ENCODE measurements at places on chromosomes 7 and 10.

GRCh38 chr7:2120841-2121830, 111.6 kb downstream of the MAD1L1 start:
- no peak overlapping the region for H3K4me3 ChIP-seq
- no peaks in the 10 kb centered on the region for H3K27me3 ChIP-seq
- H3K27ac ChIP-seq: peak overlapping the region; percentile 44

GRCh38 chr10:5297466-5297865, 67.3 kb upstream of the UCN3 start:
- no peaks in the 10 kb centered on the region for H3K36me3 ChIP-seq
- H3K4me3 ChIP-seq: no peak overlapping the region
- peaks cover 21% of the 10 kb centered on the region for H3K4me1 ChIP-seq

GRCh38 chr7:158582089-158582456, 5.5 kb downstream of the PTPRN2 start:
- peaks cover 48% of the 10 kb centered on the region for H3K27me3 ChIP-seq
- no peaks in the 10 kb centered on the region for H3K36me3 ChIP-seq
- no peak overlapping the region for H3K27ac ChIP-seq
- peaks cover 2% of the 10 kb centered on the region for H3K4me1 ChIP-seq
- no peak for DNase-seq
- H3K4me3 ChIP-seq: no peak overlapping the region

DNA sequence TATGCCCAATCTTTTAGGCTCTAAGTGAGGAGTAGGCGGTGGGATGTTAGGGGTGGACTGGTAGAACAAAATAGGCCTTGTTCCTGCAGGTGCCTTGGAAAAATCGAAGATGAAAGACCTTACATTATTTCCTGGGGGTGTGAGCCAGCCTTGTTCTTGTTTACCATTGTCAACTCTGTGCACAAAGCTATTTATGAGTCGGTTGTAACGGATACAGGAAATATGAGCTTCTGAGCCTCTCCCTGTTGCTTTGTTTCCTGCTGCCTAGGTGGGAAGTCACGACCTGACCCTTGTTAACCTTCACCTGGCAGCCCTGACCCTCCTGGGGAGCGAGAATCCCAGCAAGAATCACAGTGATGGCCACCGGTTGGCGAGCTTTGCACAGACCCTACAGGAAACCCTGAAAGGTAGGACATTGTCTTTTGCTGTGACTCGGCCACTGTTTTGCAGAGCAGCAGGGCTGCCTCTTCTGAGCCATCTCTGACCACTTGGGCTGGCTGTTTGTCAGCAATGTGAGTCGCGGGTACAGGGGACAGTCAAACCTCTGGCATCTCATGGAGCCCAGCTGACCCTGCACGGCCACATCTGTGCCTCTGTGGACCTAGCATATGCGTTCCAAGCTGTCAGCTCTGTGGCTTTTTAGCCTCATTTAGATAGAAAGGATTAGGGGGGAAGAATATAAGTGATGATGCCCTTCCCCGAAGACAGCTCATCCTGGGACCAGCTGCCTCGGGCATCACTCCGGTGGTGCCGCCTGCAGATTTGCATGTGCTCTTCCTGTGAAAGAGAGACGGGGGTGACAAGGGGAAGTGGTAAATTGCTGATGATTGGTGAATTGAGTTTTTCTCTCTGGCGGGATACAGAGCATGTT, 102.1 kb upstream of the ANLN start:
- no peaks in the 10 kb centered on the region for H3K27me3 ChIP-seq
- no peaks in the 10 kb centered on the region for H3K36me3 ChIP-seq
- DNase-seq: no peak
- peak overlapping the region; percentile 96 for H3K27ac ChIP-seq
- peak overlapping the region; percentile 67 for H3K4me3 ChIP-seq
- H3K4me1 ChIP-seq: peaks cover 78% of the 10 kb centered on the region

GRCh38 chr10:32923134-32923533, 34.9 kb downstream of the ITGB1 start:
- DNase-seq: no peak
- no peaks in the 10 kb centered on the region for H3K27me3 ChIP-seq
- no peaks in the 10 kb centered on the region for H3K4me1 ChIP-seq
- H3K27ac ChIP-seq: no peak overlapping the region
- H3K4me3 ChIP-seq: no peak overlapping the region

DNA sequence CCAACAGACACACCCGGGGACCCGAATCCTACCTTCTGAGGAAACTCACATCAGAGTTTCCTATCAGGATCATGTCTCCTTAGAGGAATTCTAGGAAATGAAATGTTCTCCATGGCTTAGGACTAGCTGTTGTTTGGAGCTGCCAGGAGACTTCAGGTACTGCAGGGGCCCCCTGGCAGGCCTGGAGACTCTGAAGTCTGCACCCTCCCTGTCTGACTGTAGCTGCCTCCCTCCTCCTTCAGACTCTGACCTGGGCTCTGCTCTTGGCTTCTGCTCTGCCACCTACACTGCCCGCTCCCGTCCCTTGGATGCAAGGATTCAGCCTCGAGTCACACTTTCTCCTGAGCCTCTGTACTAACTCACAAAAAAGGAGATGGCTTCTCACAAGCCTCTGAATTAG, 232.8 kb downstream of the INHBA start:
- no peak overlapping the region for H3K4me3 ChIP-seq
- no peaks in the 10 kb centered on the region for H3K4me1 ChIP-seq
- no peak for DNase-seq
- no peaks in the 10 kb centered on the region for H3K36me3 ChIP-seq

GRCh38 chr10:105798328-105798889, 1157.3 kb downstream of the SORCS3 start:
- H3K27me3 ChIP-seq: no peaks in the 10 kb centered on the region
- no peak overlapping the region for H3K27ac ChIP-seq
- no peaks in the 10 kb centered on the region for H3K36me3 ChIP-seq

GRCh38 chr7:135729230-135729629, 1.2 kb upstream of the SLC13A4 start:
- DNase-seq: no peak
- H3K27me3 ChIP-seq: peaks cover 6% of the 10 kb centered on the region
- H3K4me3 ChIP-seq: no peak overlapping the region
- H3K4me1 ChIP-seq: no peaks in the 10 kb centered on the region
- no peaks in the 10 kb centered on the region for H3K36me3 ChIP-seq
- H3K27ac ChIP-seq: no peak overlapping the region

DNA sequence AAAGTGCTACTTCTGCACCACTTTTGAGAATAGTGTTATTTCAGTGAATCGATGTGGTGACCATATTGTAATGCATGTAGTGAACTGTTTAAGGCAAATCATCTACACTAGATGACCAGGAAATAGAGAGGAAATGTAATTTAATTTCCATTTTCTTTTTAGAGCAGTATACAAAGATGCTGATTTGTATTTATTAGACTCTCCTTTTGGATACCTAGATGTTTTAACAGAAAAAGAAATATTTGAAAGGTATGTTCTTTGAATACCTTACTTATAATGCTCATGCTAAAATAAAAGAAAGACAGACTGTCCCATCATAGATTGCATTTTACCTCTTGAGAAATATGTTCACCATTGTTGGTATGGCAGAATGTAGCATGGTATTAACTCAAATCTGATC, 110.4 kb downstream of the CFTR start:
- no peaks in the 10 kb centered on the region for H3K36me3 ChIP-seq
- no peaks in the 10 kb centered on the region for H3K27me3 ChIP-seq
- DNase-seq: no peak
- no peak overlapping the region for H3K4me3 ChIP-seq
- no peak overlapping the region for H3K27ac ChIP-seq
- H3K4me1 ChIP-seq: no peaks in the 10 kb centered on the region

- no peaks in the 10 kb centered on the region for H3K27me3 ChIP-seq
- no peak overlapping the region for H3K4me3 ChIP-seq
- H3K27ac ChIP-seq: no peak overlapping the region
- H3K4me1 ChIP-seq: no peaks in the 10 kb centered on the region
These were observed 66.1 kb downstream of the MCMBP start for GRCh38 chr10:119806334-119807130.

- H3K4me3 ChIP-seq: no peak overlapping the region
- H3K27ac ChIP-seq: no peak overlapping the region
- H3K27me3 ChIP-seq: no peaks in the 10 kb centered on the region
- peaks cover 9% of the 10 kb centered on the region for H3K4me1 ChIP-seq
These were observed 17.0 kb downstream of the TRA2A start for GRCh38 chr7:23514755-23515154.

DNA sequence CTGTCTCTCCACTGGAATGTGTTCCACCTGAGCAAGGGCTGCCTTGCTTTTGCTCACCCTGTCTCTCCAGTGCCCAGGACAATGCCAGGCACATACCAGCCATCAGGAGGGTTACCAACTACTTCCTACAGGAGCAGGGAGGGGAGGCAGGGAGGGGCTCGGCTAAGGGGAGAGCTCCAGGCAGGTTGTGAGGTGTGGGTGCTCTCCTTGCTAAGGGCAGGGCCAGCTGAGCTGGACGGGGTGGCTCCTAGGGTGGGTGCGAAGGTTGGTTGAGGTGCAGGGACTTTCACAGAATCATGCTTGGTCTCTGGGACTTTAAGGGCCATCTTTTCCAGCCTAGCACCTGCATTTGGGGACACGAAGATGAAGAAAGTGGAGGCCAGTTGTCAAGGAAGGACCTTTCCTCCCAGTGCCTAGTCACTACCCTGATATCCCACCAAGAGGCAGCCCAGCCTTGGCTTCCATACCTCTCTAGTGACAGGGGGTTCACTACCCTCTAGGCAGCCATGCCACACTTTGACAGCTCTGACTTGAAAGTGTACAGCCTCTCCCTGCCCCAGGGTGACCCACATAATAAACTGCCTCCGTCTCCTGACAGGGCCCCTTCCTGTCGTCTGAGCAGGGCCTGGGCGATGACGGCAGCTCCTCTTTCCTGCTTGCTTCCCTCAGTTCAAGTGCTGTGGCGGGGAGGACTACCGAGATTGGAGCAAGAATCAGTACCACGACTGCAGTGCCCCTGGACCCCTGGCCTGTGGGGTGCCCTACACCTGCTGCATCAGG, 46.5 kb downstream of the TSPAN15 start:
- H3K4me3 ChIP-seq: no peak overlapping the region
- no peak for DNase-seq
- no peaks in the 10 kb centered on the region for H3K27me3 ChIP-seq
- no peak overlapping the region for H3K27ac ChIP-seq

DNA sequence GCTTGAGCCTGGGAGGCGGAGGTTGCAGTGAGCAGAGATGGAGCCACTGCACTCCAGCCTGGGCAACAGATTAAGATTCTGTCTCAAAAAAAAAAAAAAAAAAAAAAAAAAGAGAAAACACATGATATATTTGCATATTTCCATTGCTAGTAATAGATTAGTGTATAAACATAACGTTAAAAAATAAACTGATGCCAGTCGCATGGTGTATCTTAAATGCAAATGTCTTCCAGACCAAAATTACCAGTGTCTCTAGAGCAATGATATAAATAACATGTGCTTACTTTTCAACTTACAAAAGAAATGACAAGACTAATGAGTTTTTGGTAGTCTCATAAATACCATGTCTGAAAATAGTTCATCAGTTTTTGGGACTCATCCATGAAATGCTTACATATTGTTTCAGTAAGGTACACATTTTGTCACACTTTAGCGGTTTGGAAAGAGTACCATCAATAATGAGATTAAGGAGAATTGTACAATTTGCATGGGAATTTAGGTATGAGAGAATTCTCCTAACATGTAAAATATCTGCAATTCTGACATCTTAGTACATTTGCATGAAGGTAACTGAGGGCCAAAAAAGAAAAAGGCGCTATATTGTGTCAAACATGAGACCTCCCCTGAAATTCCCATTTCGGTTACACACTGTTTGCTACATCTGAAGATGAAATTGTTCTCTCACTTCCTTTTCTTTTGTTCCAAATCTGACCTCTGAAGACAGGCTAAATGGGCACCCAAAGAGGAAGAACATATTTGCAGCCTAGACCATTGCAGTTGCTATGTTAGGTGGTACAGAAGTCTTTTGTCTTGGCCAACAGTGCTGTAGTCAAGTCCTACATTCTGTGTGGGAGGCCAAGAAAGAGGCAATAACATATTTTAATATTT, 51.5 kb upstream of the PIP4K2A start:
- H3K36me3 ChIP-seq: no peaks in the 10 kb centered on the region
- H3K4me3 ChIP-seq: no peak overlapping the region
- no peak for DNase-seq

DNA sequence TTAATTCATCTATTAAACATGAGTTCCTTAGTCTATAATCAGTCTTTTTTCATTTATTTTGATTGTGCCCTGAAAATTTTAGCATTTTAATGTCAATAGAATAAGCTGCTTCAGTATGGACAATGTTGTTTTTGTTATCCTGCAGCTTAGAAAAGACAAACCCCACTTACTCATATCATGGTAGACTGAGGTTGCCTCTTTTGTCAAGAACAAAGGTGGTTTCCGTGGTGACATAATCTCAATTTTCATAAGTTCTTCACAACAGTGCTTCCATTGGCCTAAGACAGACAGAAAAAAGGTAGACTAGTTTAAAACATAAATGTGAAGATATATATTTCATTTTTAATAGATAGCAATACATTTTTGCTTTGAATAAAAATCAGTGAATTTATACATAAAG, 69.1 kb downstream of the RTKN2 start:
- no peak for DNase-seq
- no peaks in the 10 kb centered on the region for H3K4me1 ChIP-seq
- no peaks in the 10 kb centered on the region for H3K27me3 ChIP-seq

GRCh38 chr10:2020836-2021235, 283.5 kb upstream of the ADARB2 start:
- H3K4me3 ChIP-seq: no peak overlapping the region
- no peak for DNase-seq
- no peaks in the 10 kb centered on the region for H3K4me1 ChIP-seq
- no peaks in the 10 kb centered on the region for H3K36me3 ChIP-seq
- H3K27ac ChIP-seq: no peak overlapping the region
- peaks cover 6% of the 10 kb centered on the region for H3K27me3 ChIP-seq

- no peak overlapping the region for H3K27ac ChIP-seq
- DNase-seq: no peak
- H3K4me3 ChIP-seq: no peak overlapping the region
- no peaks in the 10 kb centered on the region for H3K36me3 ChIP-seq
These were observed 22.0 kb upstream of the ICA1 start for GRCh38 chr7:8283968-8284367.
